HS-5 (cell line): ENCODE measurements at places on chromosomes 13 and 19.
A peak's percentile ranks its signal among the peaks of the same experiment; 100 is the strongest.

DNA sequence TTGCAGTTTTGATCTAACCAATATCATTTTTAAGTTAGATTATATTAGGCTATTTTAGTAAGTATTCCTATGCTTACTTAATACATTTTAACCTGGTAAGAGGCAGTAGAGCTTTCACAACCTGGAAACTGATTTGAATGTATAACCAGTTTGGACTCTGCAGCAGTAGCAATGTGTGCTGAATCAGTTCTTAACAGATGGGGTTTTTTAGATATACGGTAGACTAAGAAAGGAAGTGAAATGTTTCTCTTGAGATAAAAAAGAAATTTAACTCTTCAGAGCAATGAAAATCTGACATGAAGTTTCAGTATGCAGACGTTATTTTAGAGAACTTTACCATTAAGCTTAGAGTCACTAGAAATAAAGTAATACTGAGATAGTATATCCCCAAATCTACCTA is 2.7 kb downstream of the NBEA start:
- no peak for DNase-seq

GRCh38 chr19:13983213-13983889 is 22.8 kb downstream of the RFX1 start:
- no peak for DNase-seq

- peak; percentile 36 for DNase-seq
Observed at GRCh38 chr19:14434543-14435319, 1.6 kb downstream of the PKN1 start.

- no peak for DNase-seq
Observed at GRCh38 chr13:65064967-65065366, 2165.2 kb downstream of the PCDH9 start.

GRCh38 chr13:44921931-44922758 is 67.1 kb downstream of the NUFIP1 start:
- peak; percentile 64 for DNase-seq

DNA sequence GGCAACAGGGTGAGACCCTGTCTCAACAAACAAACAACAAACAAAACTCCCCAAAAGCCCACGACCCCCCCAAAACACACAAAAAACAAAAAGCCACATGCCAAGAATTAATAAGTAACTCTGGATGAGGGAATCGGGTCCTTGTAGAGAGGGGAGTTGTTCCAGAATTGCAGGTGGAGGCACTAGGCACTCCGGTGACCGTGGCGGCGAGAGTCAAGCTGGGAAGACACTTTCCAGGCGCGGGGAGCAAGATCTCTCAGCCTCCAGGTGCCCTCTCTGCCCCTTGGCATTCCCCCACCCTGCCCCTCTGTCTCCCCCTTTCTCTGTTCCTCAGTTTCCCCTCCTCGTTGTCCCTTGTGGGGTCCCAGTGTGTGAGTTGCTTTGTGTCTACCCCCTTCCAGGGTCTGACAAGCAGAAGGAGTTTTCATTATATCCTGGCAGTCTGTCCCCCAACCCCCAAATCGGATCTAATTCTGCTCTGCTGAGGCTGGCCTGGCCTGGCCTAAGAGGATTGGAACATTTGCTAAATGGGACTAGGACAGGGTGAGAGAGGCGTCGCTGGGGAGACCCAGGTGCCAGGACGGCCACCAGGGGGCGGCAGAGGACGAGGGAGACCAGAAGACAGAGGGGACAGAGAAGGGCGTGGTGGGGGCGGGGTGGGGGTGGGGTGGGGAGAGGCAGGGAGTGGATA is 8.3 kb upstream of the CRX start:
- no peak for DNase-seq

DNA sequence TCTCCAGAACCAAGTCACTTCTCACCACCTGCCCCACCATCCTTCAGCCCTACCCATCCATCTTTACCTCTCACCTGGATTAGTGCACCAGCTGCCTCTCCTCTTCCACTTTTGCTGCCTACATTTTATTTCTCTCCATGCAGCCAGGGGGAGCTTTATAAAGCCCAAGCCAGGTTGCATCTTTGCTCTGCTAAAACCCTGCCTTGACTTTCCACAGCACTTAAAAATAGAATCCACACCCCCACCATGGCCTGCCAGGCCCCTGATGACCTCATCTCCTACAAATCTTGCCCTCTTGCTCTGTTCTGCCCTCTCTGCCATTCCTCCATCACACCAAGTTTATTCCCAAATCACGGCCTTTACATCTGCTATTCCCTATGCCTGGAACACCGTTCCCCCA is 1.8 kb downstream of the HOOK2 start:
- DNase-seq = no peak

- DNase-seq = no peak
Observed at GRCh38 chr13:43041369-43041921, 18.1 kb downstream of the DNAJC15 start.

GRCh38 chr19:41330481-41330880 is 20.5 kb downstream of the CCDC97 start:
- no peak for DNase-seq

- DNase-seq = no peak
Observed at GRCh38 chr13:82220641-82221040, 1661.6 kb downstream of the SLITRK1 start.

GRCh38 chr19:13826652-13827235 is 31.5 kb downstream of the ZSWIM4 start:
- DNase-seq = no peak

GRCh38 chr13:93468433-93468832 is 241.8 kb downstream of the GPC6 start:
- no peak for DNase-seq

DNA sequence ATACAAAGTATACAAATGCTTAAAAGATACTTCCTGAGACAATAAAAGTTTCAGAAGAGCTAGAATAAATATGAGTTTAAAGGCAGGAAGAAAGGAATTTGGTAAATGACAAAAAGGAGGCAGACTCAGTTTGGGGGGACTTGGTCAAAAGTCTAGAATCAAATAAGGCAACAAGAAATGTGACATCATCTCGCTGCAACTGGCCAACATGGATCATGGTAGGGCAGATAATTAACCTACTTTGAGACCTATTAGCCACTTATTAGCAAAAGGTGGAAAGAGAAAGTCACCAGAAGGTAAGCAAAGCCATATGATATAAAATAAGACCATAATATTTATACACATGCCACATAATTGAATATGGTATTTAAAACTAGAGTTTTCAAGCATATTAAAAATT is 5.3 kb downstream of the USP12 start:
- DNase-seq = no peak

GRCh38 chr19:48752496-48753365 is at the start of gene FUT1:
Gene FUT1 (minus strand): TSS chr19:48752641. CDS start chr19:48751281, 1,360 bp downstream.
- DNase-seq = no peak

DNA sequence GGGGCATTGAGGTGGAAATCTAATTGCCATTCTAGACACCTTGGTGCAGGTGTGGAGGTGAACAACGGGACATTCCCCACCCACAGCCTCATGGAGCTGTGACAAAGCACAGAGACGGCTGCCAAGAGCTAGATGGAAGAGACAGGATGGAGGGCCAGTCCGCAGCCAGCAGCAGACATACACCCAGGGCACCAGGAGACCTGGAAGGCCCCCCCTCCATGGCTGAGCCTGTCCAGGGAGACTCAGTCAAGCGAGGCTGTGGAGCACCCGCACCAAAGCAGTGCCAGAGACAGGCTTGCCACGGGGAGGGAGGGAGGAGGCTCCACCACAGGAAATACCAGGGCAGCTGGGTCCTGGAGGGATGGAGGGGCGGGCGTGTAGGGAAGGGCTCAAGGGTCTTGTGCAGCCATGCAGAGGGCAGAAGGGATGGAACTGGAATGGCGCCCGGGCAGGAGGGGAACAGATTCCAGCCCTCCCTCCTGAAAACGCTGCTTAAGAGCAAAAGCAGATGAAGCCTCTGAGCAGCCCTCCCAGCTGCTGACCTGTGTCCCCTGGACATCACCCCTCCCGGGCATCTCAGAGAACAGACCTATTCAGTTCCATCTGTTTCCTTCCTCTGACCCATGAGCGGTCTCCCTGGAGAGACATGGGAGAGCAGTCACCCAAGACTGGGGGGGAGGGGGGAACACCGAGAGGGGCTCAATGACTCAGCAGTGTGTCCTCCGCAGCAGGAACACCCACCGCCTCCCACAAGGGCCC is 14.4 kb downstream of the EPS15L1 start:
- no peak for DNase-seq

DNA sequence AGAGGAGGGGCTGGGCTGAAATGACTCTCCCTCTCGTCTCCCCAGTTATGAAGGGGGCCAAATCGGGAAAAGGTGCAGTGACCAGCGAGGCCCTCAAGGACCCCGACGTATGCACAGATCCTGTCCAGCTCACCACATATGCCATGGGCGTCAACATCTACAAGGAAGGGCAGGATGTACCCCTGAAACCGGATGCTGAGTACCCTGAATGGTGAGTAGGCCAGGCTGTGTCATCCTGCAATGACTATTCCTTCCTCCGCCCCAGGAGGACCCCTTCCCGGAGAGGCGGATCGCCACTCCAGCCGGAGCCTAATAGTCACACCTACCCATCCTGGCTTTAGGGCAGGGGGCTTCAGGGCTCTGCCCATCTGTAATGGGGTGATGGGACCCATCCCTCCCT is 2.6 kb downstream of the MRPL54 start:
- DNase-seq = no peak

- DNase-seq = no peak
Observed at GRCh38 chr19:32677657-32678056, 2.0 kb downstream of the RGS9BP start.

DNA sequence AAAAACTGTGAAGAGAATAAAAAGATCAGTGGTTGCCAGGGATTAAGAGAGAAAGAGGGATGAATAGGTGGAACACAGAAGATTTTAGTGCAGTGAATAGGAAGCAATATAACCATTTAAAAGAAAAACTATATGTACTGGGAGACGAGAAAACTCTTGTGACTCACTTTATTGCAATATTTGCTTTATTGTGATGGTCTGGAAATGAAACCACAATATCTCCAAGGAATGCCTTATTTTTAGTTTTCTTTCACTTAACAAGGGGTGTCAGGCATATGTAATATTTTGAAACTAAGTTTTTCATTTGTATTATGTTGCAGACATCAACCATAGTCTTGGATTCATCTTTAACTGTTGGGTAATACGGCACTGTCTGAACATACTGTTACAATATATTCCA is 1308.2 kb downstream of the PCDH9 start:
- DNase-seq = no peak

DNA sequence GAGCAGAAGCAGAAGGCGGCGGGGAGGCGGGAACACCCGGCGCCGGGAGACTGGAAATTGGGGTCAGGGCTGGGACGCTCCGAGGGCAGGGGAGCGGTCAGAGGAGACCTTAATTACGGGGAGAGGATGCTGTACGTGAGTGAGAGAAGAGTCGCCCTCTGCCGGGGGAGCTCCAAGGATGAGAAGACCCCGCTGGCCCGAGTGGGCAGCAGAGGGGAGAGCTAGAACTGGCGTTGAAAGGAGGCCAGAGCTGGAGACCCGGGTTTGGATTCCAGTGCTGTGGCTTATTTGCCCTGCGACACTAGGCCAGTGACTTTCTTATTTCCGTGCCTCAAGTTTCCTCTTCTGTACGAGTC is 536 bp downstream of the FAM32A start:
- no peak for DNase-seq

DNA sequence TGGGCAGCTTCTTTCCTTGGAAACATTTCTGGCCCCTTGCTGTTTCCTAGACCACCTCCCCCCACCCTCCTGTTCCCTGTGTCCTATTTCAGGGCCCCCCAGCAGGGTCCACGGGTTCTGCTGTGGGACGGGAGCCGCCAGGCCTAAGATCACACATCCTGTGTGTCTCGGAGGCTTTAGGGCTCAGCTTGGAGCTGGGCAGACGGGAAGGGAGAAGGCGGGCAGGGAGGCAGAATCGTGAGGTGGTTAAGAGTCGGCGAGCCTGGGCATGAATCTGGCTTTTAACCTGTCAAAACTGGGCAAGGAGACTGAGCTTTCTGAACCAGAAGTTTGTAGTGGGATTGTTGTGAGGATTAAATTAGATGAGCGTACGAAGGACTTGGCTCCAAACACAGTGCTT is 4.8 kb downstream of the KCNC3 start:
- no peak for DNase-seq

DNA sequence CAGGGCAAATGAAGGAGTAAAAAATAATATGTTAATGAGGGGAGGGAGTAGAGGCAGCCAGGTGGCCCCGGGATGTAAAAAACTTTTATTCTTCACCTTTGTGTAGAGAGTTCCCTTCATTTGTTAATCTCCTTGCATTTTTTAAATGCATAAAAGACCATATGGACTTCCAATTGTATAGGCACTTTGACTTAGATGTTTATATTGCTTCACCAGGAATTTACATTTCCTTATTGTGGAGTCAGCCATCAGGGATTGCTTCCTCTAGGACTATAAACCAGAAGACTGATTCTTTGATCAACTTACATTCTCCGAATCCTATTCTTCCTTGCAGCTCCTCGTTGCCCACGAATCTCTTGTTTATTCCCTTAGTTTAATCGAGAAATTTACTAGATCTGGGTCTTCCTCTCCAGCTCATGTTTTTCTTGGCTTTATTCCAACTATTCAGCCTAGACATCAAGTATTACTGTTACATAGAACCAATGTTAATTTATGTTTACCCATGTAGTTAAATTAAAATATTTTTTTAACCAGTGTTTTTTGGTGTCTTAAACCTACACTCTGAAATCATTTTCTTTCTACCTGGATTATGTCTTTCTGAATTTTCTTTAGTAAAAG is 1187.0 kb upstream of the SLC10A2 start:
- no peak for DNase-seq

DNA sequence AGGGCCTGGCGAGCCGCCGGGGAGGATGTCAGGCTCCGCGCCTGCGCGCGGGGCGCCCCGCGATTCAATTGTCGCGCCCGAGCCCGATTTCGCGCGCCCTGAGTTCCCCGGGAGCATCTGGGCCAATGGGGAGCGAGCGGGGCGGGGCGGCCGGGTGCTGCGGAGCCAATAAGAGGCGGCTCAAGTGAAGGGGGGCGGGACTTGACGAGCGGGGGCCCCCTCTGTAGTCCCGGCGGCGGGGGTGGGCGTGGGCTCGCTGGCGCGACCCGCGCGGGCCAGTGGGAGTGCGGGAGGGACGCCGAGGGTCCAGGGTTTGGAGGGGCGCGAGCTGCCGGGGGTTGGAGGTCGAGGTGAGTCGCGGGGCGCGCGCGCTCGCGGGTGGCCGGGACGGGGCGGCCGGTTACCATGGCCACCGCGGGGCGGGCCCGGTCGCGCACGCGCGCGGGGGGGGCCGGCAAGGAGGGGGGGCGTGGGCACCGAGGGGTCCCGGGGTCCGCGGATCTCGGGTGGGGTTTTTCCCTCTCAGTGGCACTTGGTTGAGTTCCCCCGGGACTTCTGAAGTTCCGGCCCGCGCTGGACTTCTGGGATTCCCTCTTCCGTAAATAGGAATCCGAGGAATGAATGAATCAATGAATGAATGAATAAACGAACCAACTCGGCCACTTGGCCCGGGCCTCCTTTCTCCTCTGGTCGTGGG is 744 bp downstream of the UHRF1 start:
- DNase-seq = peak; percentile 72

GRCh38 chr13:107845911-107846310 is 369.4 kb downstream of the LIG4 start:
- no peak for DNase-seq

GRCh38 chr19:3304871-3305423 is 61.4 kb upstream of the NFIC start:
- DNase-seq = peak; percentile 42

- DNase-seq = no peak
Observed at GRCh38 chr13:100156788-100157187, 67.9 kb downstream of the PCCA start.

- DNase-seq = peak; percentile 70
Observed at GRCh38 chr19:45443462-45444317, 20.0 kb upstream of the ERCC1 start.
